ENCODE measurements at places on chromosomes 3 and 15. TPM values are rescaled to one million over a fixed set of nuclear protein-coding genes. Genes with fewer than 3 reads are reported as not detected.

DNA sequence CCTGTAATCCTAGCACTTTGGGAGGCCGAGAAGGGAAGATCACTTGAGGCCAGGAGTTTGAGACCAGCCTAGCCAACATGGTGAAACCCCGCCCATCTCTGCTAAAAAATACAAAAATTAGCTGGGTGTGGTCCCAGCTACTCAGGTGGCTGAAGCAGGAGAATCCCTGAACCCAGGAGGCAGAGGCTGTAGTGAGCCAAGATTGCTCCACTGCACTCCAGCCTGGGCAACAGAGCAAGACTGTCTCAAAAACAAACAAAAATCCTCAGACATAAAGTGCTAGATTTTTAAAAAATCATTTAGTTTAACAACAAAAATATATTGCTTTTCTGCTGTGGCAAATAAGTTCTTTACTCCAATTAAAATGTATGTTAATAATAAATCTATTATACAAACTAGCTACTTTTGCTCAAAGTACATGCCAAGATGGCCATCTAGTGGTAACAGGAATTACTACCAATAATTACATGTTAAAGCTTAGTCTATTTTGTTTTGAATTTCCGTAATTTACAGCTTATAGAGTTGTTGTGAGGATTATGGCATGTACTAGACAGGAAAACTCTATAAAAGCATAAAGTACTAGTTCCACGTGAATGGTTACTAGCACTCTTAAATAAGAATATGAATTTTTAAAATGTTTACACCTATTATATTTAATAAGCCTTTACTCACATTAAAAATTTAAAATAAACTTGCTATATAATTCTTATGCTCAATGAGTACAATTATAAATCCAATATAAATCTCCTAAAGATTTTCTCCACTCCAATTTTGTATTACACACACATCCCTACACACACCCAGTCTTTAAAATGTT is 39.0 kb downstream of the GABPB1 start:
- DNase-seq: peak; percentile 52

GRCh38 chr3:16439848-16440708 is 73.4 kb downstream of the RFTN1 start:
- DNase-seq: no peak

DNA sequence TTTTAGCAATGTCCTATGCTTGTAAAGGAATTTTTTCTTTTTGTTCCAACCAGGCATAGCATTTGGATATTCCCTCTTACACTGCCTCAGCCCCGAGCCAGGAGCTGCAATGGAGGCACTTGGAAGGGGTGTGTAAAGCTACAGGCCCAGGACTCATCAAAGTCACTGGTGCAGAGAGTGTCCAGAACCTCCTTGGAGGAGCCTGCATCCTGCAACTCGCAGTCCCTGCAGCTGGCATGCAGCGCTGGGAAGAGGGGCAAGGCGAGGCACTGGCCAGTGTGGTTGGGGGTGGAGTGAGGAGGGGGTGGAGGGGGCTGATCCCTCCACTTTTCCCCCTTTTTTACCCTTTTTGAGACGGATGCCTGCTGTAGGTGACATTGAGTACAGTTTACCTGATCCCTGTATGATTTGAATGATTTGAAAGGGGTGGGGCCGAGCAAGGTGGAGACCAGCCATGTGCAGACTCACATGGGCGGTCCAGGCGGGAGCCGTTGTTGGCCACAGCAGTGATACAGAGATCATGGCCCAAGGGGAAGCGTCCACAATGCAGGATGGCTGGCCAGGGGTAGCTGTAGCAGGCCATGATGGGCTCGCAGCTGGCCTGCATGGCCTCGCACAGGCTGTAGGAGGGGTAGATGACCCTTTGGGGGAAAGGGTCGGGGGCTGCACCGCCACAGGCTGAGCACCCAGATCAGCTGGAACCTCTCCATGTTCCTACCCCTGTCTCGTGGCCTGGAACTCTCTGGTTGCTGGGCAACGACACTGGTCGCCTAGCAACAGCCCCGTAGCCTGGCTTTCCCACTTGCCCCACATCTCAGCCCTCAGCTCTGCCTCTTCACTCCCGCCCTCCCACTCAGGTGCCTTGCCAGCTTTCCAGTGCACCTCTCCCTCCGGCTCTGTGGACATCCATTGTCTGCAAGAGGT is 7.9 kb downstream of the P4HTM start:
- no peak for DNase-seq

DNA sequence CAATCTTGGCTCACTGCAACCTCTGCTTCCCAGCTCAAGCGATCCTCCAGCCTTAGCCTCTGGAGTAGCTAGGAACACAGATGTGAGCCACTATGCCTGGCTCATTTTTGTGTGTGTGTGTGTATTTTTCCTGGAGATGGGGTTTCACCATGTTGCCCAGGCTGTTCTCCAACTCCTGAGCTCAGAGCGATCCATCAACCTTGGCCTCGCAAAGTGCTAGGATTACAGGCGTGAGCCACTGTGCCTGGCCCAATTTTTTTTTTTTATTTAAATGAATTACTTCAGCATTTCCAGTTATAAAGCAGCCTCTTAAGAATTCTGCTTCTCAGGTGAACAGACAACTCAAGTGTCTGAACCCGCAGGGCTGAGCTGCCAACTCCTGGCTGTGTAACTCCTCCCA is 20.1 kb upstream of the ST3GAL6 start:
- DNase-seq: no peak

DNA sequence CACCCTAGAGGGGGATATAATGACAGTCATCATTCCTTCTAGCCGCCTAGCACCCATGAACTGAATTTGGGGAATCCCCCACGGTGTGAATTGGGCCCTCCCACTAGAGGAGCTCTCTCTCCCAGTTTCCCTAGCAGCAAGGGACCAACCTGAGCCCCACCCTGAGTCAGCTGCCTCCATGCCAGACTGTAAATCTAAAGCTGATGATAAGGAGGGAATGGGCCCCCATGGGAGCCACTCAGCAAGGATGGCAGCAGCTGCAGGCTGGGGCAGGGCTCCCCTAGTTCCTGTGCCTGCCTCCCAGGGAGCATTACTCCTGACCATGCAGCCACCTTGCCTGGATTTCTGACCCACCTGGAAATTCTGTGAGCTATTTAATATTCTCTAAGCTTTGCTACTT is 57.0 kb upstream of the PXYLP1 start:
- no peak for DNase-seq

DNA sequence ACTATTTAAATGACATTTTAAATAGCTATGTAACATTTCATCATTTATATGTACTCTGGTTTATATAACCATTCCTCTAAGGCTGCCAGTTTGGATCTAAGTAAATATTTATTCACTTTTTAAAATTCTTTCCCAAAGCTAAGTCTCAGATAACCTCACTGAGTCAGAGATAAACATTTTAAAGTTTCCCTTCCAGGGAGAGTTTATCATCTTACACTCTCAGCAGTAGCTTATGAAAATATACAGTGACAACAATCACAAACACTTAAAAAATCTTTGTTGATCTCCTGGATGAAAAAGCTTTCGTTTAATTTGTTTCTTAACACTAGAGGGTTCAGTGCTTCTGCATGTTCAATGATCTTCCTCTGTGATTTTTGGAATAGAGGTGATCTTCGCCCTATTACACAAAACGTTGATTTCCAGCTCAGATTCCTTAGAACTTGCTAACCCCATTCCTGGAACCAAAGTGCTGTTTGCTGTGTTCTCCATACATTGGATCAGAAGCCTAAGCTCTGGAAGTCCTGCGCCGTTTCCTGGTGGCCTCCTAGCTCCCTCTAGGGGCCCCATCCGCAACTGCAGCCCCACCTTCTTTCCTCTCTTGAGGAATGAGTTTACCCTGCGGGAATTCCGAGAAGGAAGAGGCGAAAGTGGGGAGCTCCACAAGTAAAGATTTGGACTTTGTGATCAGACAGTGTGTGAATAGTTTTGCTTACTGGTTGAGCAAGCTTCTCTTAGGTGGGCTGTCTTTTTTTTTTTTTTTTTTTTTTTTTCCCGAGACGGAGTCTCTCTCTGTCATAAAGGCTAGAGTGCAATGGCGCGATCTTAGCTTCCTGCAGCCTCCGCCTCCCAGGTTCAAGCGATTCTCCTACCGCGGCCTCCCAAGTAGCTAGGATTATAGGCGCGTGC is 29.3 kb upstream of the SACM1L start:
- peak; percentile 73 for DNase-seq

PATL2 gene
- total RNA-seq: not detected

PIGBOS1 gene
- 12.8 TPM for total RNA-seq

DNA sequence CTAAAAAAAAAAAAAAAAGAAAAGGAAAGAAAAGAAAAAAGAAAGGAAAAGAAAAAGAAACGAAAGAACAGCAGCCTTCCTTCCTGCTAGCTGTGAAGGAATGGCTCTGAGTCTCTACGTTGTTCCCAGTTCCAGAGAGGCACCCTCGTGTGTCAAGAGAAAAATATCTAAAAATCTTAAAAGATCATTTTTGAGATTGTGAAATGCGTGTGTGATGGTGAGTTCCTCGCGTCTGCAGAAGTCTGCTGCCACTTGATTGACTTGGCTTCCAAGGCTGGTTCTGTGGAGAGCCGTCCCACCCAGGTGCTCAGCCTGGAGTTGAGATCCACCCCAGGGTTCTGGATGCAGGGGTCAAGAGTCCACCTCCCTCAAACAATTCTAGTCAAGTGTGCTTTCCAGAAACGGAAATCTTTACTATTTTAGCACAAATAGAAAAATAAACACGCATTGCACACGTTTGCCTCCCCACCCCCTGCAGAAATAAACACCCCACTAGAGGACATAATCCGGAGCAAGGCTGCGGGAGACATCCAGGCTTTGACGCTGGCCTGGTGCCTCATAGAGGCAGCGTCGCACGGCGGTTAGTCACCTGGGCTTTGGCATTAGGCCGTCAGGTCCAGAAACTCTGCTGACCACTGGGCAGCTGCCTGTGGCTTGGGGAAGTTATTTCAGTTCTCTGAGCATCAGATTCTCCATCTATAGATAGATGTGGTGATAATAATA is 265.4 kb downstream of the FAM43A start:
- DNase-seq: no peak

GRCh38 chr3:175731543-175731942 is 872.4 kb downstream of the NAALADL2 start:
- no peak for DNase-seq

- no peak for DNase-seq
These were observed 210.4 kb downstream of the TP63 start for GRCh38 chr3:189841473-189842205.

DNA sequence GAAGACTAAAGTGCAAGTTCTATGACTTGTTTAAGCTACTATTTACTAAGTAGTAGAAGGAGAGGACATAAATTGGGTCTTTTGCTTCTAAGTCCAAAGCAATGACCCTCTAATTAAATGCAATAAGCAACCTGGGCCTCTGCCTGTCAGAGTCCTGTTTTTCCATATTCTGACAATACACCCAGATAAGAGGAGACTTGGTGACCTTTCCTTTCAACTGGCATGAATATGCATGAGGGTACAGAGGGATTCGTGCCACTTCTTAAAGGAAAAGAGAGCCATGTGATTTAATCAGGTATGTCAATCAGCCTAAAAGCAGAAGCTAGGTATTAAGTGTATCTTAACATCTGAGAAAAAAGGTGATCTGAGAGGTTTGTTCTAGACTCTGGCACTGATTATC is 50.7 kb upstream of the FGF7 start:
- no peak for DNase-seq

ECT2 gene
- total RNA-seq: 47.5 TPM

DNA sequence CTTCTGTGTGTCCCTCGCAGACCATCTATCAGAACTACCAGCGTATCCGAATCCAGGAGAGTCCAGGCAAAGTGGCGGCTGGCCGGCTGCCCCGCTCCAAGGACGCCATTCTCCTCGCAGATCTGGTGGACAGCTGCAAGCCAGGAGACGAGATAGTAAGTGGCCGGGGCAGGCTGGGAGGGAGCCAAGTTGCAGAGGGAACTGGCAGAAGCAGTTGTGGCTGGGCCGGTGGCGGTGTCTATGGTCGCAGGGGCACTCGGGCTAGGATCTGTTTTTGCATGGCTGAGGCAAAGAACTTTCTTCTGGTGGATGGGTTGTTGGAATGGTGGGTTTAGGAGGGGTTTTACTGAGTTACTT is 10.1 kb downstream of the MCM2 start:
- no peak for DNase-seq

DNA sequence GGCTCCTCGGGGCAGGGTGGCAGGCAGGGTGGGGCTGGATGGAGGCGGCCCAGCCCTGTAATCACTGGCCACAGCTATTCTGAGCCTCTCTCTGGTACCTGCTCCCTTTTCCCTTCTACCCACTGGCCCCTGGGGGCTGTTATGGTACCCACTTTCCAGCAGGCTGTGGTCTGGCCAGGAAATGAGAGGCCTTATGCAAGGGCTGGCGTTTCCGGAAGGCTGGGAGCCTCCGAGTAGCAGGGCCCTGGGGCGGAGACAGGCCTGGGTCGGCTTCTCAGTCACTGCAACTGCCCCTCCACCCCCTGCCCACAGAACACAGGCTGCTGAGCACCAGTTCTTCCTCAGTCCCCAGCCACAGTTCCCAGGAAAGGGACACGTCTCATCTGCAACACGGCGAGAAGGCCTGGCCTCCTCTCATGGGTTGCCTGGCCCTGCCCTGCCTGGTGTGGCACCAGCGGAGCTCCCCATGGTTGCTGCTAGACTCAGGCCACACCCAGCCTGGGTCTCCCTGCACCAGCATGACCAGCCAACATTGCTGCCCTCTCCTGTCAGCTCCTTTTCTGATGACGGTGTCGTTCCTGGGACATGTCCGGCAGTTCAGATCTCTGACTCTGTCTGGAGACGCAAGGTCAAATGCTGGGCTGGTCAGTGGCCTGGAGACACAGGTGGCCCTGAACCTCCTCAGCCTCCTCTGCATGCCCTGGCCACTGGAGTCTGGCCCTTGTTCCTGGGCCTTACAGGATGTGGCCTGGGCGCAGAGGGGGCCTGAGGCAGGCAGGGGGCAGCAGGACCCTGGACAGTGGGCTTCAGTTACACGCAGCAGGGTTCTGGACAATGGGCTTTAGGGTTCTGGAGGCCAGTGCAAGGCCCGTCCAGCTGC is 6.5 kb downstream of the CHST13 start:
- DNase-seq: no peak

- DNase-seq: peak; percentile 64
These were observed 84.1 kb downstream of the TP63 start for GRCh38 chr3:189714991-189715961.

SUMF1 gene
- 26.6 TPM for total RNA-seq

ALPK3 gene
- 36.2 TPM for total RNA-seq

DNA sequence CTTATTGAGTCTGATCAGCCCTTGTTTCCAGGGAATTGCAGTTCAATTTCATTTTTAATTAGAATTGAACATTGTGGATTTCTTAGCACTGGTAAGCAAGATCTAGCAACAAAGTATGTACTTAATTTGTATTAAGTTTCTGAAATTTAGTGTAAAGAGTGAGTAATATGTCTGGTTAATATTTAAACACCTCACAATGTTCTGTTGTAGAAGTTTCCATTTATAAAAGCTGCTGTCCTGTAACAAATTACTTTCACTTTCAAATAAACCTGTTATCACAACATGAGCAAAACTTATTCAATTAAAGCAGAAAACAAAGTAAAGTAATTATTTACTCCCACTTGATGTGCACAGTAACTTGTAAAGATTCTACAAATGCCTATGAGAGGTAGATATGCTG is 448.5 kb downstream of the NAALADL2 start:
- DNase-seq: peak; percentile 16

- DNase-seq: no peak
These were observed 190.7 kb upstream of the CD96 start for GRCh38 chr3:111351334-111351733.
